ENCODE measurements at places on chromosomes 12 and 14.
A peak's percentile ranks its signal among the peaks of the same experiment; 100 is the strongest.

GRCh38 chr12:19440019-19440858, 947 bp downstream of the AEBP2 start:
- DNase-seq: peak; percentile 29

GRCh38 chr12:116538076-116538591, 21.0 kb upstream of the MAP1LC3B2 start:
- no peak for DNase-seq

DNA sequence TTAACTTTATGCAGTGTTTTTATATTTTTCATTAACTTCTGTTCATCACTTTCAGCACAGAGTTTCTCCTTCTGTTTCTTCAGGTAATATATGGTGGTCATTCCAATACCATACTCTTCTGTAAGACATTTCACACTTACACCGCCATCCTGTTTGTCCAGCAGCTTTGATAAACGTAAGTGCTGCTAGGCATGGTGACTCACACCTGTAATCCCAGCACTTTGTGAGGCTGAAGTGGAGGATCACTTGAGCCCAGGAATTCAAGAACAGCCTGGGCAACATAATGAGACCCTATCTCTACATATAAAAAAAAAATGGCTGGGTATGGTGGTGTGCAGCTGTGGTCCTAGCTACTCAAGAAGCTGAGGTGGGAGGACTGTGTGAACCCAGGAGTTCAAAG, 55.8 kb downstream of the EXOC5 start:
- DNase-seq: no peak

DNA sequence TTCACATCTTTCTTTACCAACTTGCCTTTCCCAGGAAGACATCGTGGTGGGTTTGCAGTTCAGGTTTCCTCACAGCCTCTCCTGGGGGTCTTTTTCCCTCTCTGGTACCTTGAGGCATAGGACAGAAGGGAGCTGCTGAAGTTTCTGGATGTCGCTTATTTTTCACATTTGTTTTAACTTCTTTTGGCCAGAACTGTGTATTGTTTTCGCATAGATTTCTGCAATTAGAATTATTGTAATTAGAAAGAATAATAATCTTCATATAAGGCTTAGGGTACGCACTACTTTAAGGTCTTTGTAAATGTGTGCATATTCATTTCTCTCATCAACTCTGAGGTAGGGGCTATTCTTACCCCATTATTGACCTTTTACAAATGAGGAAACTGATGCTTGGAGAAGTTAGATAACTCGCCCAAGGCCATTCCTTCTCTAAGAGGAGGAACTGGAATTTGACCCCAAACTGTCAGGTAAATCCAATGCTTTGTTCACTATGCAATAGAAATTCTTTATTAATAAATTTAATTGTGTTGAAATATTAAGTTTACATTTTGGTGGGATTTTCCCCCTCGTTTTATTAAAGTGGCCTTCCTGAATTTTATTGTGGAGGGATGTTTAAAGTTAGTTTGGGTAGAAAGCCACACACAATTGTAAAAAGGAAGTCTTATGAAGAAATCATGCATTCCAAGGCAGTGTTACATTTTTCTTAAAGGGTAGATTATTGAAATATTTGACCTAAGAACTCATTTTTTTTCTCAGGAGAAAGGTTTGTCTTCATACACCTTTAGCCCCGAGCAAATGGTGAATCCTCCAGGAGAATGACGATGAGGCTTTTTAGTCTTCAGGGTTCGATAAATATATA, 12.1 kb upstream of the SLC38A2 start:
- DNase-seq: no peak

- no peak for DNase-seq
Measured at GRCh38 chr12:130354407-130354806, 16.7 kb downstream of the PIWIL1 start.

- DNase-seq: no peak
Measured at GRCh38 chr14:74705613-74706500, 7.0 kb downstream of the AREL1 start.

- no peak for DNase-seq
Measured at GRCh38 chr12:11819643-11820042, 170.2 kb downstream of the ETV6 start.

DNA sequence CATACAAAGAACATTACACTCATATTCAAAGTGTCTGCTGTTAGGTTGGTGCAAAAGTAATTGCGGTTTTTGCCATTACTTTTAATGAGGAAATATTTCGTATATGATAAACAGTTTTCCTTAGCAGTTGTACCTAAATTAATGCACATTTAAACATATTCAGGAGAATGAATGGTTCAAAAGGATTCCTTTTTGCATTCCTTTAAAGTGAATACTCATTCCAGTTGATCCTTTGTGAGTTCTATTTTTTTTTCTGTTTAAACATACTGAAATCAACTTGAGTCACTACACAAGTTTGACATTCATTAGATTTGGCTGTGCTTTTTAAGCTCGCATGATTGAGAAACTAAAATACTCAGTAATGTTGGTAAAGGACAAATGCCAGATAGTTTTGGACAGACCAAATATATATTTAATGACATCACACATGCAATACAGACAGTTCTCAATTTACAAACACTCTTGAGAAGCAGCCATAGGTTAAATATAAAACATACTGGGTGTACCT, 13.8 kb upstream of the SLC38A2 start:
- no peak for DNase-seq

GRCh38 chr14:104550861-104551728, 28.5 kb upstream of the C14orf180 start:
- no peak for DNase-seq

- DNase-seq: no peak
Measured at GRCh38 chr14:59303216-59303615, 114.7 kb downstream of the DAAM1 start.

DNA sequence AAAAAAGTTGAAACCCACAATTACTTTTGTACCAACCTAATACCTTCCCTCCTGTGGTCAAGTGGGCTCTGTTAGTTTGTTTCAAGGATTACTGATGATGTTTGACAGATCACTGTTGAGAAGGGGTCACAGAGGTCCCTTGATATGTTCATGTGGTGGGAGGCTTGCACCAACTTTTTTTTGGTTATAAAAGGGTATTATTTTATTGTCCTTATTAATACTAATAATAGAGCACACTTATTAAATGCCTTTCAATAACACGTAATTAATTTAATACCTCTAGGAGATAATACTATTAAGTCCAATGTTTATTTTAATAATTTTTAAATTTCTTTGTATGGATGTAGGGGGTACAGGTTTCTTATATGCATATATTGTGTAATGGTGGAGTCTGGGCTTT, 4.4 kb downstream of the UBE3B start:
- no peak for DNase-seq

DNA sequence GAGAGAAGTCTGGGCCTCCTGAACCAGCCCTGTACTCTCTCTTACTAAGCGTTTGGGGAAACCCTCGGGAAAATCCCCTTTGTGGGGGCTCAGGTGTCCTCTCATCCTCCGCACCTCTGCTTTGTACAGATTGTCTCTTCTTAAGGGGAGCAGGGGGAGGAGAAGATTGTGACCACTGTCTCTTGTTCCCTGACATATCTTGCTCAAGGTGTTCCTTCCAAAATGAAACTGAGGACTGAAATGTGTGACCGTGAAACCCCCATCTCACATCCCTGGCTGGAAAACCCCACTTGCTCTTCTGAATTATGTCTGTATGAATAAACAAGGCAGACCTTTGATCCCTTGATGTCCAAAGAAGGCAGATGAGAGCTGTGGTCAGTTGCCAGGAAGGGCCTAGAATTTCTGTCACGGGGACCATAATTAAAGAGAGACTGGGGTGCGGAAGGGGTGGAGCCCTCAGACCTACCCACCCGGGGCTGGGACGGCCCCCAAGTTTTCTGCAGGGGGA, 369.8 kb downstream of the AACS start:
- peak; percentile 20 for DNase-seq

GRCh38 chr12:52202361-52203078, 10.7 kb upstream of the KRT80 start:
- DNase-seq: no peak

DNA sequence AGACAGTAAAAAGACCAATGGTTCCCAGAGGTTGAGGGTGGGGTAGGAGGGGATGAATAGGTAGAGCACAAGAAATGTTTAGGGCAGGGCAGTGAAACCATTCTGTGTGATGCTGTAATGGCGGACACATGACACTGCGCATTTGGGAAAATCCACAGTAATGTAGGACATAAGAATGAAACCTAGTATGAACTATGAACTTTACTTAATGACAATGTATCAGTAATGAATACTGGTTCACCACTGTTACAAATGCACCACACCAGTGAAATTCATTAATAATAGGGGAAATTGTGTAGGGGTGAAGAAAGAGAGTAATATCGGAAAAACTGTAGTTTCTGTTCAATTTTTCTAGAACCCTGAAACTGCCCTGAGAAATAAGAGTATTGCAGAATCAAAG, 5.6 kb downstream of the ERH start:
- DNase-seq: no peak

- DNase-seq: no peak
Measured at GRCh38 chr12:115761784-115762183, 515.7 kb downstream of the MED13L start.

DNA sequence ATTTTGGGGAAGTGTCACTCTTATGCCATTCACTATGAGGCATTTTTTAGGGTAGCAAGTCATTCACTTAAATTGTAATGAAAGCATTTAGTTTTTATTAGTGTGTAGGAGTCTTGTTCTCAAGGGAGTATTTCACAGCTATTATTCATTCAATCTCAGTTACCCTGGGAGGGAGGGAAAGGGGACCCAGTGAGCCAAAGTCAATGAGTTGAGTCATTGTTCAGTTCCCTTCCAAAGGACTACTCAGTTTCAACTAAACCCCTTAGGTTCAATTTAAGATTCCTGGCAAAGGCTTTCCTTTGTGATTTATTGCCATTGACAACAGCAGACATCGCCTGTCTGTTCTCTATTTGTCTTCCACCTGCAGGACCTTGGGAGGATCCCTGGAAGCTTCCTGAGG, 29.3 kb upstream of the RASSF8 start:
- no peak for DNase-seq

GRCh38 chr12:39605996-39606395, 13.6 kb downstream of the ABCD2 start:
- no peak for DNase-seq

DNA sequence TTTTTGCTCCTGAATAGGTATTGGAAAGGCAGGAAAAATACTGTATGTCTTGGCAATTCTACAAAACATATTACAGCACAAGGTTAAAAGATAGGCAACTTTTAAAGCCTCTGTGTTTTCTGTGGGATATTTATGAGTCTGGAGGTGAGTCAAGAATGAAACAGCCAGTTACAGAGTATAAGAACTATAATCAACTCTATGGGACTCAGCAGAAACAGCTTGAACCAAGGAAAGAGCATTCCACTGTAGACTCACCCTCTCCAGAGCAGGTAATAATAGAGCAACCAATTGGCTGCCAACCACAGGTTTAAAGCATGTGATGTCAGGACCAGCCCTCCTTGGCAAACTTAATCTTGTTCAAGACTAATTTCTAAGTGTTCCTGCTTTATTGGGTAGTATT, 100.5 kb upstream of the MDM1 start:
- DNase-seq: no peak

DNA sequence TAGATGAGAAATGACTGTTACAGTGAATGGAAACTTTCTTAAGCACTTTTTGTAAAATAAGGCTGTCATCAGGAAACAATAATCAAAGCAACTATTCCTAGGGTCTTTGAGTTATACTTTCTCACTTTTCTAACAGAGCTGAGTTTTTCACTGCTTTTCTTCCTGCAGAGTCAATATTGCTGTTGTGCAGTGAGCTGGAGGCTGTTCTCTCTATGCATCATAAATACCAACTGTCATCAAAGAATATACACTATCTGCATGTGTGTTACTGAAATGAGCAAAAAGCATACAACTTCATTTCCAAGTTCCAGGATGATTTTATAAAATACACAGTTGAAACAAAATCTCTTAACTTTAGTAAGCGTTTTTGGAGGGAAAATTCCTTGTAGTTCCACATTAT, 110.4 kb upstream of the CPSF6 start:
- DNase-seq: no peak

- no peak for DNase-seq
Measured at GRCh38 chr14:44995196-44995595, 33.2 kb downstream of the TOGARAM1 start.

GRCh38 chr12:47717443-47718193, 7.7 kb downstream of the ENDOU start:
- no peak for DNase-seq

DNA sequence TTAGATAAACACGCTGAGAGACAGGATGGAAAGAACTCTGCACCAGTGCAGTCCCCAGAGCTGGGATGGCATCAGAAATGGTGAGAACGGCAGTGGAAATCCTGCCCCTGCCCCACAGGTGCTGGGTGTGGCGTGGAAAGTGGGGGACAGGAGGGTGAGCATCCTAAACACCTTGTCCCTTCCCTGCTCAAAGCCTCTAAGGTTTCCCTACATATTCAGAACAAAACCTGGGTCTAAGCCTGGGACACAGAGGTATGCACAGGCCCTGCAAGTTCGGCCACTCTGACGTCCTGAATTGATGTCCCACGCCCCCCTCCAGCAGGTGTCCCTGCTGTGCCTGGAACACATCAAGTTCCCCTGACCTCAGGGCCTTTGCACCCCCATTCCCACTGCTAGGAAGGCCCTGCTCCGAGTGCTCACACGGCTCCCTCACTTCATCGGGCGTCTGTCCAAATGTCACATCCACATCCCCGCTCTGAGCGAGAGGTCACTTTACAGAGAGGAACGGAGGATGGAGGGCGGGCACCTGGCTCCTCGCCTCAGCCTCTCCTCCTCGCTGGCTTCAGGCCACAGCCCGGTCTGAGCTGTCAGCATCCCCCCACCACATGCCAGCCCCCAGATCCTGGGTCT, 38.5 kb upstream of the SFSWAP start:
- DNase-seq: no peak

- no peak for DNase-seq
Measured at GRCh38 chr14:63709589-63709988, 18.3 kb downstream of the SGPP1 start.

DNA sequence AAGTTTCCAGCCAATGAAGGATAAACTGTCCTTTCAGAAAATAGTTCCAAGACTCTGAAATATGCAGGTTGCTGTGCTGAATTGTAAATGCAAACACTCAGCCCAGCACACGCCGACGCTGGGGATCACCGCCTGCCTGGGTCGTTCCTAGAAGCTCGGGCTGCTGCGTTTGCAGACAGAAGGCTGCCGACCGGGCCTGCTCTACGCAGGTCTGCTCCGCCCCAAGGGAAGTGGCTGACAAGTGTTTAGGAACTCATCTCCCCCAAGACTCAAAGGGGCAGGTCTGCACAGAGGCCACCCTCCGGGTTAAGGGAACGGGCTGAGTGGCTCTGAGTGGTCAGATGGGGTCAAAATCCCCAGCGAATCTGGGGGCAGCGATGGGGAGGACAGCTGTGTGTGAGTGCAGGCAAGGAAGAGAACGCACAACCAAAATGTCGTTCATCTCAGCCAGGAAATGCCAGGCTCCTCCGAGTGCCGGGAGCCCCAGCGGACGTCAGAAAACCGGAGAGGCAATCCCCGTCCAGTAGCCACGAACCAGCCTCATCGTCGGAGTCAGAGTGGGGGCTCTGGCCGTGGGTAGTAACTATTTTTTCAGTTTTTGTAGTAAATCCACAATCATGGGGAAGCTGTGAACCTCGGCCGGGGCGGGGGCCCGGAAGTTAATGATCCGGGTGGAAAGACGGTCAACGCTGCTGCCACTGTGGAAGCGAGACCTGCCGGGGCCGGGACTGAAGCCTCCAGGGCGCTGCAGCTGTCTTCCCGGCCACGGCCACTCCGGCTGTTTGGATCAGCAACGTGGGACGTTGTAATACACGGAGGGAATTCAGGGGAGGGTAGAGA, 6.0 kb downstream of the GALNT9 start:
- no peak for DNase-seq

Data from GM18507 (cell line).